SW480 (cell line): ENCODE measurements at places on chromosomes 7 and 10.

GRCh38 chr7:74083928-74084721, 521 bp downstream of the LIMK1 start:
- DNase-seq = peak; percentile 79

DNA sequence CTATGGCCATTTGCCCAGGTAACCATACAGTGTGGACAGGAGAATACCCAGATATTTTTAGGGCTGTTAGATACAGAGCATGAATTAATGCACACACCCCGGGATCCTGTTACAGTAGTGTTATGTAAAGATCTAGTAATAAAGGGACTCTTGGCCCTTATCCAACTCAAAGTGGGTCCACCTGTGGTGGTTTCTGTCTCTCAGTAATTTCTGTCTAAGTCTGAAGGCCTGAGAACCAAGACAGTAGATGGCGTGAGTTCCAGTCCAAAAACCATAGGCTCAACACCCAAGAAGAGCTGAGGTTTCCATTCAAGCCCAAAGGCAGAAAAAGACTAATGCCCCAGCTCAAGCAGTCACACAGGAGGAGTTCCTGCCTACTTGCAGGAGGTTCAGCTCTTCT, 277.7 kb downstream of the ZEB1 start:
- DNase-seq = no peak

GRCh38 chr7:44212018-44212417, 11.2 kb downstream of the YKT6 start:
- no peak for DNase-seq

GRCh38 chr7:127892488-127893314, 138.5 kb downstream of the LRRC4 start:
- DNase-seq = no peak

- peak; percentile 8 for DNase-seq
These were observed 586.3 kb upstream of the ANKRD30A start for GRCh38 chr10:36538953-36539586.

GRCh38 chr10:1661859-1662437, 75.4 kb downstream of the ADARB2 start:
- no peak for DNase-seq

DNA sequence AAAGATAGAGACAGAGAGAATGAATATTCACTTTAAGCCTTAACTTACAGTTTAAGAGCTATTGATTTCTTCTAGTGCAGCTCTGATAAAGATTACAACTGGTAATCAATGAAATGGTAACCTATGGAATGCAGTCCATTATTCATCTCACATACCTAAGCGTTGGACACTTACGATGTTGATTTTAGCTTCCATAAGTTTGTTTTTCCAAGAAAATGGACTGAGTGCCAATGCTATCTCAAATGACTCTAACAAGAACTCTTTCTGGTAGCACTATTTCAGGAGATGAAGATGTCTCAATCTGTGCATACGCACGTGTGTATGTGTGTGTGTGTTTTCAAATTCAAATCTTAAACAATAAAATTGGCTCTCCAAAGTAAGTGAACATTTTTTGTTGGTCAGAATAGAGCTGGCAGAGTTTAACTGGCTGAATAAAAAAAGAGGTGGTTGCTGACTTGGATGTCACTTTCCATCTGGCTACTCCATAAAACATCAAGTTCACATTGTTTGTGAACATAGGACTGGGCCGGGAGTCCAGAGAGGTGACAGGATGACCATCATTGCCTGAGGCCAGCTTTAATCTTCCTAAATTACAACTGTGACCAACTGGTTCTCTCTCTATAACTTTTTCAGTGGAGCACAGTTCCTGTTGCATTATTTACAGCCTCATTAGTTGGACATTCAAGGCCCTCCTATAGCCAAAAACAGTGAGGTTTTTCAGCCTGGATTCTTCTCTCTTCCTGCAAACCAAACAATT, 106.9 kb upstream of the CSTF2T start:
- DNase-seq = no peak

- no peak for DNase-seq
These were observed 83.7 kb upstream of the DUSP5 start for GRCh38 chr10:110413903-110414547.

DNA sequence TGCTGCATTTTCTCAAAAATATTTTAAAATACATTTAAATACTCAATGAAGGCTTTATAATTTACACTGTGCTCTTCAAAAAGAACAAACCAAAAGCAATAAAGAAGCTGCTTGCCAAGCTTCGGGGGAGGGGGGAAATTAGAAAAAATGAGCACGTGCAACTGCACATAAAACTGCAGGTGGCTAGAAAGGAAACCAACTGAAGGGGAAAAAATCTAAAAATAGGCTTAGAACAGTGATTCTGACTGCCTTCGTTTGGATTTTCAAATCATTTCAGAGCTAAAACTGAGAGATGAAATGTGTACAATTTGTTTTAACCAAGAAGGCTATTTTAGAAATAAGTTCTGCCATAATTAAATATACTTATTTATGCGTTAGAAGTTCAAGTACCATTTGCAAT, 61.4 kb downstream of the ABI1 start:
- DNase-seq = no peak

GRCh38 chr7:100888291-100888987, 1.1 kb downstream of the UFSP1 start:
- no peak for DNase-seq

DNA sequence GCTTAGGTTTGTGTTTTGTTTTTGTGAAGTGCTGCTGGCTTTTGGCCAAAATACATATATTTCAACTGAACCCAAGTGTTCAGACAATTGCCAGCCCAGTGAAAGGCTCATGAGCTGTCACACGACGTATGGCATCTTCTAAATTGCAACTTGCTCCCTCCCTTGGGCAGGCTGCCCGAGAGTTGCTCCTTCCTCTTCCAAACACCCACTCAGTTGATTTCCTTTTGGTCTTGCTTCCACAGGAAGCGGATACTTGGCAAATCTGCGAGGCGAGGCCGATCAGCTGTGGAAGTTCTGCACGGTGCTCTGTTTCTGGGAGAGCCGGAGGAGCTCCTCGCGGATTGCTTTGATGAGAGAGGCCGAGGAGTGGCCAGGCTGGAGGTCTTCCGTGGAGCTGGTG, 39.6 kb upstream of the ATP6V0A4 start:
- DNase-seq = no peak

DNA sequence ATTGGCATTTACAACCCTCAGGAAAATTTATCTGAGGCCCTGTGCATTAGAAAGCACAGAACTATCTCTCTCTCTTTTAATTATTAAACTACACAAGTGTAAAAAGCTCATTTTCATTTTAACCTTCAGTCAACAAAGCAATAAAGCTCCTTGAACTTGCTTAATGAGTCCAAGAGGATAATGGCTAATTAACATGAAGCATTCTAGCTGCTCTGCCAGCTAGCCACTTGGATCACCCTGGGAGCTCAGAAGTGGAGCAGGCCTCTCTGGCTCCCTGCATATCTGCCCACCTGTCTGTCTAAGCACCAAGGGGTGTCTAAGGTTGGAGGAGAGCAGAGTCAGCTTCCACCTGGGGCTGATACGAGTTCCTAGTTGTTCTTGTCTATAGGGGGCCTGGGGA, 56.0 kb upstream of the SLC35G1 start:
- no peak for DNase-seq

DNA sequence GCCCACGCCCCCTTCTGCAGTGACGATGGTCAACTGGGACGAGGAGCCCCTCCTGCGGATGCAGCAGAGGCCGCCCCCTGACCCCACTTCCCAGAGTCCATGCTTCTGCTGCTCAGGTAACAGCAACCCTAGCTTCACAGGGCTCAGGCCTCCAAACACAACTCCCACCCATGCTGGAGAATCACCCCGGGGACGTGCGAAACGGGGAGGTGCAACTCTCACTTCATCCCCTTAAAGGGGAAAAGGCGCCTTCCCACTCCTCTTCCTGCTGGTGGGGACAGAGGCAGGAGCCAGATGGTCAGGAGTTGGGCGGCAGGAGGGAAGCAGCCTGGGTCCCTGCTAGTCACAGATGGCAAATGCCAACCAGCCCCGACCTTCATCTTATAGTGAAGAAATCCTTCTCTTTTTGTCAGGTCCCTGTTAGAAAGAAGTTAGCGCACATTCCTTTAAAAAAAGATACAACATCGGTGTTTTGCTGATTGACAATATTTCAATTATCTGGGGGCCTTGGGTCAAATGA, 155.4 kb downstream of the DIP2C start:
- DNase-seq = no peak

DNA sequence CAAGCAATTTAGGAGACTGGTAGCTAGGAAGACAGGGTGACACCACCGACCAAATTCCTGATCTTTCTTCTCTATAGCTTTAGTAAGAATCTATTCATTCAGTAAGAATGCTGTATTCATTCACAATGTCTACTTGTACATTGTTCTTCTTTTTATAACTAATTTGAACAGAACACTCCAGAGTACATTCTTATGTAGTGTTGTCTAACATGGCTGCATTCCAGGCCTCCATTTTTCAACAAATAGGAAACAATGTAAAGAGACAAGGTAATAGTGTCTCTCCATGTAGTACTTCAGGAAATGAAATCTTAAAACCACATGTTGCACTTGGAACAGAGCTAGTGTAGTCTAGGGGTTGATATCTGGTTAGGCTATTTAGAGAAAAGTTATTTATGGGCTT, 1.8 kb downstream of the VCL start:
- no peak for DNase-seq

DNA sequence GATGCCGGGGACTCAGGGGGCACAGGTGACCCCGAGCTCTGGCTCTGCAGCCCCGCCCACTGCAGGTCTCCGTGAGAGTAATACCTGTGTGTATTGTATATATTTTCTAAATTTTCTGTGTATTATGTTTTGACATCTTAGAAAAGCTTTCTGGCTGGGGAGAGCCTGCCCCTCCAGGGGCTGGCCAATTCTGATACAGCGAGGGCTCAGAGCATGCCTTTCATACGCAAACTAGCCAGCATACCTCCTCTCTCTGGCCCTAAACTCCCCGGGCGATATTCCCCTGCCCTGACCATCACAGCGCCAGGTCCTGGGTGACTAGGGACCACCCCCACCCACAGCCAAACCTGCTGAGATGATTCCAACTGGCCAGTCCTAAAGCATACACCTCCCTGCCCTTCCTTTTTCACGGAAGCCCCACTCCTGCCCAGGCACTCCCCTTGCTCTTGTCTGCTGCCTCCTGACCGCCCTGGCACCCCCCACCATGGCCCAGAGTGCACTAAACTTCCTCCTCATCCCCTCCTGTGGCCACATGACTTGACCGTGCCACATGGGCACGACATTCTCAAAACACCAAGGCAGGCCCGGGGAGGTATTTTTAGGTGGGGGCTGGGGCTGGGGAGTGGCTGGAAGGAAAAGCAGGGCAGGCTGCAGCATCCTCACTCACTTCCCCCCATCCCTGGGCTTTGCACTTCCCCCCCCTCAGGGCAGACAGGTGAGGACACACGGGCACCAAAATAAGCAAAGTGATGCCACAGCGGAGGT, 61.5 kb downstream of the INSIG1 start:
- DNase-seq = no peak

DNA sequence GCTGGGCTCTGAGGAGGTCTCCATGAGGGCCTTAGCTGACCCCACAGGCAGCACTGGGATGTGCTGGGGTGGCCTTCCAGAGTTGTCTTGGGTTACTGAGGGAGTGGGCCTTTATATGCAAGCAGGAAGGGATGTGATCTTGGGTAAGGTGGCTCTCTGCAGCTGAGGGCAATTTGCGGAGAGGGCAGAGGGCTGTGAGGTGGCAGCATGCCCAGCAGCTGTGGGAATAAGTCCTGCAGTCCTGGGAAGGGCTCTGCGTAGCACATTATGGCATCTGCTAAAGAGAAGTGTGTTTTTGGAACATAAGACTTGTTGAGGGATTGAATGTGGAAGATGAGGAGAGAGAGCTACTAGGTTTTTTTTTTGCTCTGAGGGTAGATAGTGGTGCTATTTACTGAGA, 99.6 kb upstream of the KMT2E start:
- DNase-seq = no peak

GRCh38 chr10:48785796-48786195, 101.1 kb downstream of the WDFY4 start:
- DNase-seq = no peak

GRCh38 chr7:133805426-133805825, 321.7 kb upstream of the LRGUK start:
- DNase-seq = no peak
